Globus pallidus (tissue), 1 donor: ENCODE measurements at places on chromosomes 5 and 9.

DNA sequence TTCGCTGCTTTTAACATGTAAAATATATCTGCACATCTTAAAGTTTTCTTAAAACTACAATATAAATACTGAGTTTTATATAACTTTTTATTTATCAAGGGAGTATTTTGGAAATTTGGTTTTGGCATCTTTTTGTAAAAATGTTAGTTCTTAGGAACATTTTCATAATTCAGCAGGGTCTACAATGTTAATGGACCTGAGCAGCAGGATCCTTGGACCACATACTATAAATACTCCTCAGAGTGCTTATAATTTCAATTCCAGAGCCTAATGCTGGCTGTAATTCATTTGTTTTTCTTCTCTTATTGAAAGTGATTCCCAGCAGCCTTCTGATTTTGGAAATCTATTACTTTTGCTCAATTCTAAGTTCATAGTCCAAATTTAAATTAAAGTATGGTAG is 1216.2 kb downstream of the MAT2B start:
- DNase-seq = no peak

DNA sequence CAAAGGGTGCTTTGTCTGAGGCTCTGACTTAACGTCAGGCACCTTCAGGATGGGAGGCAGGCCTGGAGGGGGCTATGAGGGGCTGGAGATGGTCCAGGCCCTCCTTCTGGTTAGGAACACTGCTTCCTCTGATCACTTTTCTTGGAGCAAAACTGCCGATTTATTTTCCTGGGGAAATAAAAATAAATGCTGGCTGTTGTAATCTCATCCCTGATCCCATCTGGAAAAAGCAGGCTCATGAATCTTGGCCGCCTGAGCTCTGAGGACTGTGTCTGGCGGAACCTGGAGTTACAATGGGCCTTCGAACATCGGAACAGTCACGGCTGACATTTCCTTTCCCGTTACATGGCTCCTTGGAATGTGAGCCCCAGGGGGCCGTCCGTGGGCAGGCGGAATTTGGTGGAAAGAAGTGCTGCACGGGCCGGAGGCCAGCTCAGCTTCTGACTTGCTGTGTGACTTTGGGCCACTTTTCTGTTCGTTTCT is 157.8 kb downstream of the RGS3 start:
- DNase-seq = no peak

- DNase-seq = no peak
Observed at GRCh38 chr5:17413691-17414090, 84.3 kb upstream of the TAF11L2 start.

- DNase-seq = no peak
Observed at GRCh38 chr5:74500110-74500917, 140.2 kb downstream of the ENC1 start.

DNA sequence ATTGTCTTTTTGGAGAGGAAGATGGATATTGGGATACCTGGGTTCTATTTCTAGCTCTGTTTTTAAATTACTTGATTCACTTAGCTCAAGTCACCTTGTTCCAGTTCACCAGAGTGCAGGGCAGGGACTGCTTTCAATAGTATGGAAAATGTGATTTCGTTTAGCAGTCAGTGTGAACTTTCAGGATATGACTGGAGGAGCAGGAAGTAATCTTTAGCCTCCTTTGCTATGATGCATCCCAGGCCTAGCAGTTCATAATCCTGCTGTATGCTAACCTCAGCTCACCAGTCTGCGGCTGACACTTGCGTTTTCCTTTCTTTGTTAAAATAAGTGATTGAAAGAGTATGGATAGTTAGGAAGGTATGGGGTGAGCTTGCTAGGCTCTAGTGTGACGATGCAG is 169.7 kb downstream of the ARHGAP26 start:
- DNase-seq = no peak

DNA sequence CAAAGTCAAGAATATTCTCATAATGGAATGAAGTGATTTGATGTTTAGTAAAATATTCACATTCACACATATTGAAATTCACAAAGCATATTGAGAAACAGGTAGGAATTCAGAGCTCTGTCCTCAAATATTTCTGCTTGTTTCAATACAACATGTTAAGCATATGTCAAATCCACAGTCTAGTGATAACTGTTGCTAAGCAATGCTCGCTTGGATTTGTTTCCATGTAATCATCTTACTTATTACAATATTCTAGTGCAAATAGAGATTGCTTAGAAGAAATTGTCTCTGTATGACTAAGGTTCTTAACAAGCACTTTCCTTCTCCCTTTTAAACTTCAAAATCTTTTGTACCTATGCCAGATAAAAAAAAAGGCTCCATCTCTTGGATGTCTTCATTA is 995.7 kb downstream of the CDH18 start:
- DNase-seq = no peak

GRCh38 chr5:151799407-151799806 is 27.7 kb downstream of the G3BP1 start:
- no peak for DNase-seq

DNA sequence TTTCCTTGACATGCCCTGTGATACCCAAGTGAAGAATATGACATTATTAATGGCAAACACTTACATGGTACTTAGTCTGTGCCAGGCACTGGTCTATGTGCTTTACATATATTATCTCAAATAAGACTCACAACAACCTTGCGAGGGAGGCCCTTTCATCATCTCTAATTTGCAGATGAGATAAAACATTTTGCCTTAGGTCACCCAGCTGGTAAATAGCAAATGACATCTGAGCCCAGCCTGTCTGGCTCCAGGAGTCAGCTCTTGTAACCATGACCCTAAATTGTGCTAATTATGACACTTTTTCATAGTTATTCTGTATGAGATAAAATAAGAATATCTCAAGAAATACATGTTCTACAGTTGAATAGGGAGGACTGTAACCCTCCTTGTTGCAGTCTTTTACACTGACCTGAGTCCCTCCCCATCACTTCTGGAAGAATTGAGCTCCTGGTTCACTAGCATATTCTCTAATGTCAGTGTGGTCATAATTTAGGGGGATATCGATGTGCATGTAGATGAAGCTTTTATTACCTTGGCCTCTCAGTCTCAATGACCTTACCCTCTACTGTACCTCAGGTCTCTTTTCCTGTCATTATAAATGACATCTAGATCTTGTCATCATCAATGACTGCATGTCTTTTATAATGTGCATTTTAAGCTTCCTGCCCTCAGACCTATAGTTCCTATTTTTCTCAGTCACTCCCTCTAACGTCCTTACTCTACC is 126.1 kb upstream of the HAPLN1 start:
- no peak for DNase-seq

DNA sequence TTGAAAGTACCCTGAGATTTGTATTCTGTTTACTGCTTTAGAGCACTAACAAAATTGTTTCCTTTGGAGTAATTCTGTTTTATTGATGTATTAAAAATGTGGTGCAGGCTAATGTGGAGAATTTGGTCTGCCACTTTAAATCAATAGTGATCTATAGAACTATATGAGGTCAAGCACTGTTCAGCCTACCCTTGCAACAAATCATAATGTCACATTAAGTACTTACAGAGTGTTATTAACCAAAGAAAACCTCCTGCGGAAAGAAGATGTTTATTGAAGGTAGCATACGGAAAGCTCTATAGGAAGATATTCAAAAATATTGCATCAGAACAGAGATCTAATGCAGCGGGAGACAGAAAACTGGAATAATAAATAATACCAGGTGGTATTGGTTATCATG is 865.0 kb upstream of the TYRP1 start:
- no peak for DNase-seq

DNA sequence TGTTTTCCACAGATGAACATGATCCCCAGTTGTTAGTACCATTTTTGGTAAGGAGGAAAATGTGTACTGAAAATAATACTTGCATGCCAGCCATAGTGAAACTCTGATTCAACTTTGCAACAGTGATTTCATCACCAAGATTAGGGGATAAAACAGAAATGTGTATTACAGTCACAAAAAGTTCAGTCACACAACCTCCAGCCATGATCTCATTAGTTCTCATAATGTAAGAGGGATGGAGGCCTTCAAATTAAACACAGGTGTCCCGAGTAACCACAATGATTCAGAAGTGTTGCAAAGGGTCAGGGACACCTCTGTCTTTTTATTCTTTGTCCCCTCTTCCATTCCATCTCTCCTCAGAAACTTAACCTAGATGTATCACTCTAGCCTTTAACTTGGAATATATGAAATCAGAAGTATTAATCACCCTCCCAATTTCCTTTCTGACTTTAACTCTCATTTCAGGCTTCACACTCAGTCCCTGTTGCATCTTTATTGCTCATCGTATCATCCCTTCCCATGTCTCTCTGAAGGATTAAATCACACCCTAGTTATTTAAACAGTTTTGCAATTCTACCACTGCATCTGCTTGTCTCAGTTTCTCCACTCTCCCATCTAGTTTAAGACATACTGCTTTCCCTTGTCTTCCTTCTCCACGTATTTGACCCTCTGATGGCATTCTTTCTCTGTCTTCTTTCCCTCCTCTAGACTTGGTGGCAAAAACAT is 291.2 kb downstream of the ADAMTS6 start:
- DNase-seq = no peak

DNA sequence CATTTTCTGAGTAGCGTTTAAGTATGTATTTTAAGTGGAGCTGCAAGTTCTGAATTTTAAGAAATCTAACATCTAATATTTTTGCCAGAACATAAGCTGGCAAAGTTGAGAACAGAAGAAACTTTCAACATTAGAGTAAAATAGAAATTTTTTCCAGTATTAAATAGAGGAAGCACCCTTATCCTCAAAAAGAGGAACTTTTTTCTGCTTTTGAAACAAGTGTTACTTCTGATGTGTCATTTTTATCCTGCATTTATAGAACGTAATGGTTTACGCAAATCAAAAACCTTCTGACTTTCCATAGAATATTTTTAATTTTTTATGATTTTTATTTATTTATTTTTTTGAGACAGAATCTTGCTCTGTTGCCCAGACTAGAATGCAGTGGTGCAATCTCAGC is 21.8 kb downstream of the ZBED3 start:
- DNase-seq = no peak

GRCh38 chr5:160675988-160676387 is 176.0 kb downstream of the ATP10B start:
- DNase-seq = no peak

- no peak for DNase-seq
Observed at GRCh38 chr5:87263498-87263897, 4.2 kb upstream of the RASA1 start.
